ENCODE measurements at places on chromosomes 1 and 21.

- no peak for DNase-seq
Observed at GRCh38 chr1:37439349-37439995, 34.9 kb upstream of the ZC3H12A start.

- DNase-seq: no peak
Observed at GRCh38 chr1:12309783-12310742, 80.2 kb downstream of the VPS13D start.

DNA sequence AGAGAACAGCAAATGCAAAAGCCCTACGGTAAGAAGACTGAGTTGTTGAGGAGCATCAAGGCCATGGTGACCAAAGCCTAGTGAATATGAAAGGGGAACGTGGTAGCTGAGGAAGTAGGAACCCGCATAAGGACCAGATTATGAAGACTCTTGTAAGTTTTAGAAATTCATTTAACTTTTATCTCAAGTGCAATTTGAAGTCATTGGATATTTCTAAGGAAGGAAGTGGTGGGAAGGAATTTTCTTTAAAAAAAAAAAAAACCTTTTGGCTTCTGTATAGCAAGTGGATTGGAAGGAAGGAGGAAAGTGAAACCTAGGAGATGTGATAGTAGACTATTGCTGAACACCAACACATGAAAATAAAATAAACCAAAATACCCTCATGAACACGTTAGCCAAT lies 119.0 kb downstream of the TNFSF18 start:
- peak; percentile 44 for DNase-seq

GRCh38 chr1:7893529-7894180 lies 40.8 kb upstream of the UTS2 start:
- no peak for DNase-seq

DNA sequence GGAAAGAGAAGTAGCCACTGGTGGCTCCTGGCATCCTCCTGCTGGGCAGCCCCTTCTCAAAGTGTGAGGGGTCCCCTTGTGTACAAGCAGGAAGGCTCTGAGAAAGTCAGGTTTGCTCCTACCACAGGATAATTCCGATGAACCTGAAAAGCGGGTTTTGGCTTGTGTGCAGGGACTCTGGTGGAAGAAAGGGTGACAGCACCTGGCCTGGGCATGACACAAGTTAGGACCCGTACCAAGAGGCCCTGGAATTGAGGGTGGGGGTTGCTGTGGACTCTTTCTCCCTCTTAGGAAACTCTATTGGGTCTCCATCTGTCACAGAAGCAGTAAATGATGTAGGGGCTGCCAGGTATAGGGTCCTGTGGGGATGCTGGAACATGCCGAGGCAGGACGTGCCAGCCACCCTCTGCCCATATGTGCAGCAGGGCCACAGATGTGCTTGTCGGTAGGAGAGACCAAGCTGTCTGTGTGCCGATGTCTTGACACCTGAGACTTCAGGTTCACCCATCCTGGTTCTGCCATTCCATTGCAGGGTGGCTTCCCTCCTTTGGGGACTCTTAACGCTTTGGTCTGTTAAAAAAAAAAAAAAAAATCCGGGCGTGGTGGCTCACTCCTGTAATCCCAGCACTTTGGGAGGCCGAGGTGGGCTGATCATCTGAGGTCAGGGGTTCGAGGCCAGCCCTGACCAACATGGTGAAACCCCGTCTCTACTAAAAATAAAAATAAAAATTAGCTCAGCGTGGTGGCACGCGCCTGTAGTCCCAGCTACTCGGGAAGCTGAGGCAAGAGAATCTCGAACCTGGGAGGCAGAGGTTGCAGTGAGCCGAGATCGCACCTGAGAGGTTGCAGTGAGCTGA lies 9.8 kb downstream of the C1orf35 start:
- no peak for DNase-seq

DNA sequence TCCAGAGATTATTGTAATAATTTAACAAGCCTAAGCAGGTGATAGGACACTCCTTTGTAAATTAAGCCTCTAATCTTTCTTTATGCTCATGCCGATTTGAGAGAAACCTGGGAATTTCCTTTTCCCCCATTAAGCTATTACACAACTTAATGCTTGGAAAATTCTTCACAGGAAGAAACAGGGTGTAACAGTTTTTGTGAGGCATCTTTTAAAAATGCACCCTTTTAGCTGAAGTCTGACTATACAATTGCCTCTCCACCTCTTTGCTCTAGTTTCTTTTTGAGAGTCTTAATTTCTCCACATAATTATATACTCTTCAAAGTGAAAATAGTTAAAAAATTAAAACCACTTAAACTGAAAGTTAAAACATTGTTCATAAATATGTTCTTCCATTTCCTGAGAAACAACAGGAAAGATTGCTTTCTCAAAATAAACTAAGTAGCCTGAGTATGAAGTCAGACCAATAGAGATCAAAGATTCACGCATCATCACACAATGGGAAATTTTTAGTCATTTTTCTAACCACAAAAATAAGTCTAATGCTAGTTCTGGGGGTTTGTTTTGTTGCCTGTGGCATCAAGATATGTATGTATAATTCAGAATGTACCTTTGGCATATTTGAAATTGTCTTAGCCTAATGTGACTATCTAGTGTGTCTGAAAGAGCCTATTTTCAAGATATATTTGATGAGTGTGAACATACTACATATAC lies 34.7 kb downstream of the LRRC8D start:
- no peak for DNase-seq

DNA sequence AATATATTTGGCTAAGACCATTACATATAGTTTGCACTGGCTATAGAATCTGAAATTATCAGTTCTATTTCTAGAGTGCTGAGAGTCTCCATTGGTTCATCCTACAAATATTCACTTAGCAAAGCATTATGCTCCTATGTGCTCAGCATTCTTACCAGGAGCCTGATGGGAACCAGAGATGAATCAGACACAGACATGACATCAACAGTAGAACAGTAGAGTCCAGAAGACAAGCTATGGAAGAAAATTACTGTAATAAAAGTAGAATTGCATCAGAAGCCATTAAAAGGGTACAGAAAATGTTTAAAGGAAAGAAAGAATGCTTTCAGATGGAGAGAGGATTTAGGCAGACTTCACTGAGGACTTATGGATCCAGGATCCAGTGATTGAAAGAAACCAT lies 271.7 kb upstream of the SNX7 start:
- peak; percentile 23 for DNase-seq

DNA sequence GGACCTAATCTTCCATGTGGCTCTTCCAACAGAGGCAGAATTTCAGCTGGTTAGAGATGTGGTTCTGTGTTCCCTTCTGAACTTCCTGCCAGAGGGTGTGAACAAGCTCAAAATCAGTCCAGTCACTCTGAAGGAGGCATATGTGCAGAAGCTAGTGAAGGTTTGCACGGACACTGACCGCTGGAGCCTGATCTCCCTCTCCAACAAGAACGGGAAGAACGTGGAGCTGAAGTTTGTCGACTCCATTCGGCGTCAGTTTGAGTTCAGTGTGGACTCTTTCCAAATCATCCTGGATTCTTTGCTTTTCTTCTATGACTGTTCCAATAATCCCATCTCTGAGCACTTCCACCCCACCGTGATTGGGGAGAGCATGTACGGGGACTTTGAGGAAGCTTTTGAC lies 17.3 kb downstream of the TENT5C start:
- no peak for DNase-seq

DNA sequence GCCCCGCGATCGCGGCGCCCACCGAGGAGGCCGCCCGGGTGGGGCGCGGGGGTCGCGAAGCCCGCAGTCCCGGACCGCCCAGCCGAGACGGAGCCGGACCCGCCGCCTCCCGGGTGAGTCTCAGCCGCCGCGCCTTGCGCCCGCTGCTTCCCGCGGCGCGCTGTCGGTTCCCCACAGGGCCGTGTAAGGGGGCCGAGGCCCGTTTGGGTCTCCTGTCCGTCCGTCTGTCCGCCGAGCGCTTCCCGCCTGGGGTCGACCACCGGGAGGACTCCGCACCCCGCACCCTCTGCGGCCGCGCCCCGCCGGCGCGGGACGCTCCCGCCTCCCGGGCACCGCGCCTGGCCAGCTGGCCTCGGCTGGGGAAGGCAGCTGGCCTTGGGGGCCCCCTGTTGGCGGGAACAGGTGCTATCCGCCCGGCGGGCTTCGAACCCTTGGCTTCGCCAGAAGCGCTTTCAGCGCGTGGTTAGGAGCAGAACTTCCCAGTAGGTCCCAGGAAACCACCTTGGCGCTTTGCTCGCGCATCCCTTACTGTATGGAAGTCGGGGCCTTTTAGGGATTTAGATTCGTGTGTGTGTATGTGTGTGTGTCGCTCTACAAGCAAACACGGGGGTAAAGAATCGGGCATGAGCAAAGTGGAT lies 414 bp downstream of the TMEM51 start:
- DNase-seq: peak; percentile 91

GRCh38 chr1:151720974-151721787 lies at the start of gene RIIAD1:
Gene RIIAD1 (plus strand): TSS chr1:151721522. CDS start chr1:151721537, 15 bp downstream.
- peak; percentile 40 for DNase-seq

DNA sequence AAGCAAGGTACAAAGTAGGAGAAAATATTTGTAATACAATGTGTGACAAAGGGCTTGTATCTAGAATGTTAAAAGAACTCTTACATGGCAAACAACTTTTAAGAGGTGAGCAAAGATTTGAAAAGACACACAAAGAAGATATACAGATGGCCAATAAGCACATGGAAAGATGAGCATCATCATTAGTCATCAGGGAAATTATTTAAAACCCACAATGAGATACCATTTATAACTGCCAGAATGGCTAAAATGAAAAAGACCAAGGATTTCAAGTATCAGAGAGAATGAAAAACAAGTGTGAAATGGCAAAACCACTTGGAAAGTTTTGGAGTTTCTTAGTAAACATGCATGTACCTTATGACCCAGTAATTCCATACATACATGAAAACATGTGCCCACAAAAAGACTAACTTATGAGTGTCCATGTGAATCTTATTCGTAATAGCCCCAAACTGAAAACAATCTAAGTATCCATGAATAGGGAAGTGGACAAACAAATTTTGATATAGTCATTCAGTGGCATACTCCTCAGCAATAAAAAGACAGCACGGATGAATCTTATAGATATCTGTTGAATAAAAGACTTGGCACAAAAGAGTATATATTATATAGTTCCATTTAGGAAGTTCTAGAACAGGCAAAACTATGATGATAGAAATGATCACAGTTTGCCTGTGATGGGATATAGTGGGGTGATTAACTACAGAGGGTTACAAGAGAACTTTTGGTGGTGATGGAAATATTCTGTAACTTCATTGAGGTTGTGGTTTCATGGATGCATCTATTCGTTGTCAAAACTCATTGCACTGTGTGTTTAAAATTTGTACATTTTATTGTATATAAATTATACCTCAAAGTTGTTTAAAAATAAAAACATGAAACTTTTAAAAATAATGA lies 82.0 kb downstream of the DISP1 start:
- no peak for DNase-seq

GRCh38 chr1:214316593-214316992 lies 35.6 kb downstream of the SMYD2 start:
- DNase-seq: no peak

DNA sequence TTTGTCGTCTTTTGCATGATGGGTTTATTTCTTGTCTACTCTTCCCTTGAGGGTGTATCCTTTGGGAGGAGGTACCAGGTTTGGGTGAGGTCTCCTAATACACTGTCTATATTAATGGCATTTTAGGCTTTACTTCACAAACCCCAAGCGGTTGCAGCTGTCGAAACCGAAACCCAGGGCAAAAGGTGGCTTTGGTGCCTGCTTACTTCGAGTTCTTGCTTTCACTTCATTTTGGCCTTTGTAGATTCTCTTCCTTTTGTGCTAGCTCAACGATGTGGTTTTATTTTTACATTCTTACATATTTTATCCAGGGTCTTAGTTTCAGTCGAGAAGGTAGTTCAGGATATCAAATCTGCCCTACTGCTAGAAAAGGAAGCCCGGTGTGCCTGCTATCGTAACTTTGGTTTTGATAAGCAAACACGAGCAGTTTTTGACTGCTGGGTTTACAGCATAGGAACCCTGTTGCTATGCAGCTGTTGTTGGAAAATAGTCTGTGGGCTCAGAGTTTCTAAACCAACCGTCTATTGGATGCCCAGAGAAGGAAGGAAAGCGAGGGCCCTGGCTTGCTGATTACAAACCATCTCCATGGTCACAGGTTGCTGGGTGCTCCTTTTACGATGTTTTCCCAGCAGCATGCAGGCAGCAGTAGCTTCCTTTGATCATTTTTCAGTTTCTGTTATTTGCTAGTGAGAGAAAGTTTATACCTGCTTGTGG lies 9.8 kb upstream of the TSPAN2 start:
- DNase-seq: peak; percentile 54

DNA sequence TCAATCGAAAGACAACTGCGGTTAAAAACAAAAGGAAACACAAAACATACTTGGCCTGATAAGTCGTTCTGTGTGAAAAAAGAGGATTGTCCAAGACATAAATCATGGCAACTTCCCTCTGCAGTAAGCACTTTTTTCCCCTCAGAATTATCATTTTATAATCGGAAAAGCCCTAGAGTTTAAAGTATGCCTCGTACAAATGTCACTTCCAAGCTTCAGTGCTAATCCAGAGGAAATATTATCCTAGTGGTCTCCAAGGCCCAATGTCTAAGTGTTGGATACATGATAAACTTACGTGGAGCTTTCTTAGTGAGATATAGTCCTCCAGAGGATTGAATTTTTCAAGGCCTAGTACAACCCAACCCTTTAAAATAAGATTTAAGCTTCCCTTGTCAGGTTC lies 11.2 kb upstream of the NTMT2 start:
- DNase-seq: no peak

DNA sequence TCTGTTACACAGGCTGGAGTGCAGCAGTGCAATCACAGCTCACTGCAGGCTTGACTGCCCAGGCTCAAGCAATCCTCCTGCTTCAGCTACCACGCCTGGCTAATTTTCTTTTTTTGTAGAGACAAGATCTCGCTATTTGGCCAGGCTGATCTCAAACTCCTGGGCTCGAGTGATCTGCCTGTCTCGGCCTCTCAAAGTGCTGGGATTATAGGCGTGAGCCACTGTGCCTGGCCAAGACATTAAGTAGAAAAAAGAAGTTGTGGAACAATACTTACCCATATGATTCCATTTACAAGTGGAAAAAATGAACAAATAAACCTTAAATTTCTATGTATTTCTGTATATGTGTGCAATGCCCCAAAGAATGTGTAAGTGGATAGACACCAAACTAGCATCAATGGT lies 30.3 kb upstream of the ID3 start:
- DNase-seq: no peak

DNA sequence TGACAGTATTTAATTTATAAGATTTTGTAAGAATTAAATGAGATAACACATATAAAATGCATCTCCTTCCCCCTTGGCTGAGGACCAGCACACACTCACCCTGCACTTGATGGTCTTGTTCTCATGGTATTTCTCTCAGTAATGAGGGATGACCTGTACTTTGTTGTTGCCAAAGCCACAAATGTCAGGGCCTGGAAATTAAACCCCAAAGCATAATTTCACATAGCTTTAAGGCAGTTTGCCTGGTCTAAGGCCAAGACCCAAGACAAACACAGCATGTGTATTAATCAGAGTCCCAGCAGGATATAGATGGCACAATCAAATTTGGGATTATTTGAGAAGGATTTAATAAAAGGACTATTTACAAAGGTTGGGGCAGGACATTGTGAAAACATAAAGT lies 48.6 kb upstream of the EPS15 start:
- no peak for DNase-seq

- no peak for DNase-seq
Observed at GRCh38 chr1:229058111-229058561, 212.8 kb upstream of the RAB4A start.

Measured in suppressor macrophage (primary cell).